ENCODE measurements at places on chromosomes 16 and 17.

GRCh38 chr17:57603546-57603945, 141.6 kb downstream of the CCDC182 start:
- DNase-seq: no peak

- no peak for DNase-seq
Measured at GRCh38 chr16:81748476-81749198, 30.5 kb upstream of the PLCG2 start.

- DNase-seq: no peak
Measured at GRCh38 chr16:68368301-68368888, 57.6 kb downstream of the PRMT7 start.

GRCh38 chr16:56424404-56424764, 961 bp downstream of the AMFR start:
- DNase-seq: no peak

GRCh38 chr16:58236231-58236690, 38.4 kb upstream of the CSNK2A2 start:
- DNase-seq: no peak

- no peak for DNase-seq
Measured at GRCh38 chr16:20203272-20203671, 124.0 kb downstream of the GP2 start.

GRCh38 chr17:31594416-31594815, 202.9 kb downstream of the RAB11FIP4 start:
- DNase-seq: no peak

- DNase-seq: no peak
Measured at GRCh38 chr17:49741009-49741691, 22.8 kb downstream of the FAM117A start.

- no peak for DNase-seq
Measured at GRCh38 chr16:51155820-51156806, 5.0 kb upstream of the SALL1 start.

DNA sequence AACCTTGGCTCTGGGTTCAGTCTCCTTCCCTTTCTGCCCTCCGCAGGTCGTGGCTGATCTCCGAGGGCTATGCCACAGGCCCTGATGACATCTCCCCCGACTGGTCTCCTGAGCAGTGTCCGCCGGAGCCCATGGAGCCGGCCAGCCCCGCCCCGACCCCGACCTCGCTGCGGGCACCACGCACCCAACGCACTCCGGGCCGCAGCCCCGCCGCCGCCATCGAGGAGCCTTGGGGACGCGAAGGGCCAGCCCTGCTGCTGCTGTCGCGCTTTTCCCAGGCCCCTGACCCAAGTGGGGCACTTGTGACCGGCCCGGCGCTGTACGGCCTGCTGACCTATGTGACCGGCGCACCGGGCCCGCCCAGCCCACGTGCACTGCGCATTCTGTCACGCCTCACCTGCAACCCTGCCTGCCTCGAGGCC, 5.1 kb downstream of the ARMC5 start:
- DNase-seq: no peak

DNA sequence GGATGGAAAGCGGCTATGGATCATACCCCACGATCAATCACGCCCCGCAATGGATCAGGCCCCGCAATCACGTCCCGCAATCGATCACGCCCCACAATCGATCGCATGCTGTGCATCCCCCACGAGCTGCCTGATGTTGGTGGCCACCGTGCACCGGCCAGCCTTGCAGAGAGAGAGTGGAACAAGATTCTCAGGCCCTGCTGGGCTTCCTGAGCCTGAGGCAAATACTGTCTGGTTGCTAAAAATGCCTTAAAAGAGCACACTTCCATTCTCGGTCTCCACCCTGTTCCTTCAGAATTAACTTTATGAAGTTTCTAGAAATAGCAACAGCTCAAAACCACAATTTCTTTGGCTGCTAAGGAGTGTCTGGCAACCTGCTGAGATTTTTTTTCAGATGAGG, 81.5 kb downstream of the VPS53 start:
- DNase-seq: no peak

GRCh38 chr16:88593489-88593888, 23.3 kb downstream of the ZC3H18 start:
- no peak for DNase-seq

DNA sequence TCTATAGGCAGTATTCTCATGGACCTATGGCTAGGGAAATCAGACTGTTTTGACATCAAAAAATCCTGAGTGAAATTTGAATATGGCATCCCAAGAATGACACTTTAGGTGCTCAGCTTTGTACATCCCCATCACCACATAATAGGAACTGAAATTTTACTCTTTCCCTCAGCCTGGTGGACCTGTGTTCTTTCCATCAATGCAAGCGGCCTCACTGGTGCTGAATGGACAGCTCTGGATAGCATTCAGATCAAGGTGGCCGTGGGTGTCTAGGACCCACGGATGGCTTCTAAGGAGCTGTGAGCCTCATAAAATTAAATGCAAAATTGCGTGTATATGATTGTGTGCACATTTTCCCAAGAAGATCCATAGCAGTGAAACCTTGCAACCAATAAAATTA, 152.6 kb downstream of the MAP2K6 start:
- no peak for DNase-seq

DNA sequence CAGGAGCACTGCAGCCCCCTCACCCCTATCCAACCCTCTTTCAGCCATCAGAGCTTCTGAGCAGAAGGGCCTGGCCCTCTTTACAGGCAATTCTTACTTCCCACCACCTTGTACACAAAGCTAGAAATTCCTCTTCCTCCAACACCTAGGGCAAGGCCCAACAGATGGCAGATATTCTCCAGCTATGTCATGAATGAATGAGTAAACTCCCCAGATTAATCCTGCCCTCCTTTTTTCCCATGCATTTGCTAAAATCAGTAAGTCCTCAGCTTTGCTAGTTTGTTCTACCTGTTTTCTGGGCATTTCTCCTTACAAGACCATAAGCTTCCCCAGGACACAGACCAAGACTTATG, 20.4 kb upstream of the MRPS23 start:
- DNase-seq: no peak

Data from amniotic stem cell (primary cell).